ENCODE measurements at places on chromosomes 12 and 14.

DNA sequence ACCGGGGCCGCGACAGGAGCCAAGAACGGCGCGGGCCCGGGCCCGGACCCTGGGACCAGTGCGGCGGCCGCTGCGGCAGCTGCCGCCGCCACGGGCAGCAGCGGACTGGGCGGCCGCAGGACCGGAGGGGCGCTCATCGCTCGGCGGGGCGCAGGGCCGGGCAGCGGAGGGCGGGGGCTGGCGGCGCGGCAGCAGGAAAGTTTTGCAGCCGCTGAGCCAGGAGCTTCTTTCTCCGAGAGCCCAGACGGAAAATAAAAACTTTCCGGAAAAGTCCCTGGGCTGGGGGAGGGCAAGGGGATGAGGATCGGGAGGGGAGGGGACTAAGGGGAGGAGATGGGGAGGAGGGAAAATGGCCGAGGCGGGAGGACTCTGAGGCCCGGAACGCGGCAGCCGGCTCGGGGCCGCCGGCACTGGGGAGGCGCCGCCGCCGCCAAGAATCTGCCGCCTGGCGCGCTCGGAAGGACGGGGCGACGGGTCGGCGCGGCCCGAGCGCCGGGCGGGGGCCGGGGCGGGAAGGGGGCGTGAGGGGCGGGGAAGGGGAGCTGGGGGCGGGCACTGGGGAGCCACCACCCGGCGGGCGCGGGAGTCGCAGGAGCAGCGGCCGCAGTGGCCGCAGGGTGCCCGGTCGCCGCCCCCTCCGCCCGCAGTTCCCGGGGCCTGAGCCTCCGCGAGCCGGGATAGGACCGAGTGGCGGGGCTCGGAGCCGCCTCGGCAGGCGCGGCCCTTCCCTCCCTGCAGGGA, at the start of gene PRKD1:
Gene PRKD1 (minus strand): TSS at position 472 of the 741 bp plus-strand sequence.
- DNase-seq = no peak

- no peak for DNase-seq
These were observed 40.9 kb upstream of the TOMM20L start for GRCh38 chr14:58354808-58355207.

- peak; percentile 21 for DNase-seq
These were observed 1.1 kb downstream of the GPHN start for GRCh38 chr14:66508846-66509621.

DNA sequence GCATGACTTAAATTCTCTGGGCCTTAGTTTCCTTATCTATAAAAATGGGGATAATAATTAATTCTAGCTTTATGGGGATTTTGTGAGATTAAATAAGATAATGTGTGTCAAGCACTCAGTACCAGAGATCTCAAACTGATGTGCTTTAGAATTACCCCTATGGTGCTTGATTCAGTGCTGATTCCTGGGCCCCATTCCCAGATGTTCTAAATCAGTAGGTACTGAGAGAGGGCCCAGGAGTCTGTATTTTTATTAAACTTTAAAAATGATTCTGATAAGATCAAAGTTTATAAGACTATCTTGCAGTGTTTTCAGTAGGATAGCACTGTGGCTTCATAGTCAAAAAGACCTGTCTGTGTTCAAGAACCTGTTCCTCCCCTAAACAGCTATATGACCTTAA, 89.1 kb upstream of the RIC8B start:
- no peak for DNase-seq

GRCh38 chr12:68479261-68479895, 131.3 kb upstream of the RAP1B start:
- no peak for DNase-seq

GRCh38 chr12:9795945-9796344, 31.3 kb upstream of the KLRF1 start:
- DNase-seq = no peak

- peak; percentile 10 for DNase-seq
These were observed 88.8 kb downstream of the ATF7IP start for GRCh38 chr12:14454098-14454907.

DNA sequence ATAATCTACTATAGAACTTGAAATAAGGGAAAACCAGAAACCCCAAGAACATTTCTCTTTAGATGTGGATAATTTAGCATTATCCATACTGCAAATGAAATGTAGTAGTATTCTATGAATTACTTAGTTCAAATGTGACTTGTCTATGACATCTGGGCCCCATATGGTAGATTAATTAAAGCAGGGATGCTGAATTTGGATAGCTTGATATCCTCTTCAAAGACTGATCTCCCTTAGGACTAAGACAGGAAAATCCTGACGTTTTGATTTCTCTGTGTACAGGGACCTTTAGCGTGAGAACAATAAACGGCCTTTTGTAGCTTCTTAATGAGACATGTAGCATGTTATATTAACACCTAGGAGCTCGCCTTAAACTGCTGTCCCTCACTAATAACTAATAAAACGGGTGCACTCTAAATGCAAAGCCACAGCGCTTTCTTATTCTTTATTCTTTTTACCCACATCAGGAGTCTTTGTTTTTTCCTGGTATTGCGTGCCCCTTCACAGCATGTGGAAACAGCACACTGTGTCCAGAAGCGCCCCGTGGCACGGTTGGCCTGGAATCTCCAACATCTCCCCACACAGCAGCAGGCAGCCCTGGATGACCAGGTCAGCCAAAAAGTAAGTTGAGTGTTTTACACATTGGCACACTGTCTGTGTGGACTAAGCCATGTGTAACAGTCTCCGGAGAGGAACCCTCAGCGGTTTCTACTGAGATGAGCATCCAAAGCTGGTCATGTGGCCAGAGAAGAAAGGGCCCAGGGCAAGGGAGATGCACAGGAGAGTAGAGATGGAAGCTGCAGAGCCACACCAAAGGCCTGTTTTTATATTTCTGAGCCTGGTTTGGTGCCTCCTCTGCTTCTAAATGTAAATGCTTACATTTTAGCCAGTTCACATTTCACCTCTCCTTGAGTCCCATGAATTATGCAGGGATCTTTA, 93.1 kb downstream of the SRGAP1 start:
- no peak for DNase-seq

DNA sequence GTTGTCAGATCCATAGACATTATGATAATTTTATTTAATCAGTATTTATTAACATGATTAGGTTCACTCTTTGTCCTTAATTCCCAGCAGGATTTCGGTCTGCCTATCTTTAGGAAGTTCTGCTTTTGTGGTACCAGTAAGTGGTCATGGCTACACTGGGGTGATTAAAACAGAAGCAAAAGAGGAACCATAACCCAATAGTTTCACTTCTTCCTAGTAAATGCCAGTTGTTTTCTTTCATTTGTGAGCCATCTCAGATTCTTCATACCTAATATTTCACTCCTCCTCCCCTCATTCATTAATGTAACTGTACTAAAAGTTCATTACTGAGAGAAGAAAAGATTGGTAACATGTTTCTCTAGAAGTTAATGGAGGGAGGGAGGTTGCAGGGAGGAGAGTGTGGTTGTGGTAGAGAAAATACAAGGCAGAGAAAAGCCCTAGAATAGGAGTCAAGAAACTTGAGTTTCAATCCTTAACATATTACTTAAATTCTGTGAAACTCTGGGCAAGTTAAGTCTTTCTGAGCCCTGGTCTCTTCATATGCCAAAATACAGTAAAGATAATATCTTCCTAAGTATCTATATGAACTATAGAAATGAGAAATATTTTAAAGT, 101.2 kb downstream of the PEBP1 start:
- no peak for DNase-seq

DNA sequence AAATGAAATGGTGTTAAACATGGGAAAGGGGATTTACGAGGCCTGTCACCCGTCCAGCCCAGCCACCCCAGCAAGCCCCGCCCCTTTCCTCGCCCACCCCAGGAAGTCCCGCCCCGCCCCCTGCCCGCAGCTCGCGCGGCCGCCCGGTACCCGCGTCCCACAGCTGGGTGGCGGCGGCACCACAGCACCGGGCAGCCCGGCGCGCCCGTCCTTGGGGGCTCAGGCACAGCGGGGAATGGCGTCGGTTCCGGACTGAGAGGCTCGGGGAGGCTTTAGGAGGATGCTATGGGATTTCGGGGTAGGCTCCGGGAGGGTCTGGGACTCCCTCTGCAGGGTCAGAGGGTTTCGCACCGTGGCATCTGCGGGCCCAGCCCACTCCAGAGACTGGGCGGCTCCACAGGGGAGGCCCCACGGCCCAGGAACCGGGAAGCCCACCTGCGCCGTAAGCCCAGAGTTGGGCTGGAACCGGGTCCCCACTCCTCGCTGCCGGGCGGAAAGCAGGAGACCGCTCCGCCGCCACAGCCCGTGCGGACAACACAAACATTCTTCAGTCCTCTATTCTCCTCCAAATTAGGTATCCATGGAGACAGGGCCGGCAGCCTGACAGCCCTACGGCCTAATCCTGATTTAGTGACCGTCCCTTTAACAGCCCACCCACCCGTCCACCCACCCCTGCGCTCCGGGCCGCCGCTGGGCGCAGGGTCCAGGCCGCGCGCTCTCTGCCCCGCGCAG, 1.4 kb downstream of the FIGNL2 start:
- no peak for DNase-seq

- no peak for DNase-seq
These were observed 2.3 kb downstream of the ADGRD1 start for GRCh38 chr12:130956009-130956408.

DNA sequence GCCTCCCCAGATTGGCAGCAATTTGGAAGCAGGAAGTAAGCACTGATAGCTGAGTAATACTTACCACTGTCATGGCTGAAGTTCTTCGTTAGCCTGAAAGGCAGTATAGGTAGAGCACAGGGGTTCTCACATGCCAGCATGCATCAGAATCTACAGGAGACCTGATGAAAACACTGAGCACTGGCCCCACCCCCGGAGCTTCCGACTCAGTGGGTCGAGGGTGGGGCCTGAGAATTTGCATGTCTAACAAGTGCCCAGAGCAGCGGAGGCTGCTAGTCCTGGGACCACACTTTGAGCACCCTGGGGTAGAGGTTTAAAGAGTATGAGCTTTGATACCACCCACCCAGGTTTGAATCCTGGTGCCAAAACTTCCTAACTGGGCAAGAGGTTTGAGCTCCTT, 89.6 kb downstream of the FBXW8 start:
- DNase-seq = no peak
